ENCODE measurements at places on chromosomes 2 and 18.

DNA sequence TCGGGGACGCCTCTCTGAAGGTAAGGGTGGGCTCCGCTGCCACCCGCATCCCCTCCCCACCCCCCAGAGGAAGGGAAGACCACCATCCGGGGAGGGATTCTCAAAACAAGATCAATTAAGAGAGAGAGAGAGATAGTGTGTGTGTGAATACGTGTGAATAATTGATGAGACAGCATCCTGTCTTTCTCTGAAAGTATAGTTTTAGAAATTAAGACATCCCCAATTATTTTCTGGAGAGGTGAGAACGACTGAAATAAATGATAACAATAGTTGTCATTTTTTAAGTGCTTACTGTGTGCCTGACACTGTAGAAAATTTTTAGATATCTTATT is 751 bp downstream of the IL18R1 start:
- no peak for DNase-seq

DNA sequence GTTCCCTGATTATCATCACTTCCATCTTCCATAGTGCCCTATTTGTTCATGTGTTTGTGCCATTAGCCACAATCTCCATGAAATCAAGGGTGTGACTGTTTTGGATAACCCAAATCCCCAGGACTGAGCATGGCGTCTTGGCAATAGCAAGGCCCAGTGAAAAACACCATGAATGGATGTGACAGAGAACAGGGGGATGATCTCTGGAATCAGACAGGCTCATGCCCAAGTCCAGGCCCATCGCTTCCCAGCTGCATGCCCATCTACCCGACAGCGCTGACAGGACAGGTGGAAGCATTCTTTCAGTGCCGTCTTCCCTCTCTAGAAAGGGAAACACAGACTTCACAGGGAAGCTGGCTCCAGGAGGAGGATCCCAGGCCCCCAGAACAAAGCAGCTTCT is 50.0 kb downstream of the HDLBP start:
- no peak for DNase-seq

DNA sequence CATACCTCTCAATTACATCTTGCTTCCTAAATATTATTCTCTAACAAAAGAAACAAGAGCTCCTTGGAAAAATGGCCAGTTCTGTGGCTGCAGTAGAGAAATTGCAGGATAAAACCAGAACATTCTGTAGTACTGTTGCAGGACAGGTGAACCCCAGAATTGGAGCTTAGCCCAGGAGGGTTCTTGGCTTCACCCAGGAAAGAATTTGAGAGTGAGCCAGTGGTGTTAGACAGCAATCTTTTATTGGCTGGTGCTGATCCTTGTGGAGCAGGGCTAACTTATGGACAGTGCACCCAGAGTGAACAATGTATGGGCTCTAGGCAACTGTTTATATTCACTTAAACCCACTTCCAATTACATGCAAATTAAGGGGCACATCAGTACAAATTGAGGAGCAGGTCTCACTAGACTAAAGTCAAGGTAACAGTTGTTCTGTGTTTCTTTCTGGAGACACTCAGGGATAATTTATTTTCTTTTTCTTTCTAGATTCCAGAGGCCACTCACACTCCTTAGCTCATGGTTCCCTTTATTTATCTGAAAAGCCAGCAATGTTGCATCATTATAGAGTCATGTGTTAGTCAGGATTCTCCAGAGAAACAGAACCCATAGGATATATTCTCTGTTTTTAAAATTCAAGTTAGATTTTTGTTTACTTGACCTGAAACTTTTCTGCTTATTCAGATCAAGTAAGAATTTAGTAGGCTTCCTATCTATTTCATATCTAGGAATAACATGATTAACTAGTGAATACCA is 348.1 kb downstream of the CCDC85A start:
- DNase-seq = no peak

GRCh38 chr2:158104903-158105302 is 3.2 kb downstream of the UPP2 start:
- DNase-seq = no peak

DNA sequence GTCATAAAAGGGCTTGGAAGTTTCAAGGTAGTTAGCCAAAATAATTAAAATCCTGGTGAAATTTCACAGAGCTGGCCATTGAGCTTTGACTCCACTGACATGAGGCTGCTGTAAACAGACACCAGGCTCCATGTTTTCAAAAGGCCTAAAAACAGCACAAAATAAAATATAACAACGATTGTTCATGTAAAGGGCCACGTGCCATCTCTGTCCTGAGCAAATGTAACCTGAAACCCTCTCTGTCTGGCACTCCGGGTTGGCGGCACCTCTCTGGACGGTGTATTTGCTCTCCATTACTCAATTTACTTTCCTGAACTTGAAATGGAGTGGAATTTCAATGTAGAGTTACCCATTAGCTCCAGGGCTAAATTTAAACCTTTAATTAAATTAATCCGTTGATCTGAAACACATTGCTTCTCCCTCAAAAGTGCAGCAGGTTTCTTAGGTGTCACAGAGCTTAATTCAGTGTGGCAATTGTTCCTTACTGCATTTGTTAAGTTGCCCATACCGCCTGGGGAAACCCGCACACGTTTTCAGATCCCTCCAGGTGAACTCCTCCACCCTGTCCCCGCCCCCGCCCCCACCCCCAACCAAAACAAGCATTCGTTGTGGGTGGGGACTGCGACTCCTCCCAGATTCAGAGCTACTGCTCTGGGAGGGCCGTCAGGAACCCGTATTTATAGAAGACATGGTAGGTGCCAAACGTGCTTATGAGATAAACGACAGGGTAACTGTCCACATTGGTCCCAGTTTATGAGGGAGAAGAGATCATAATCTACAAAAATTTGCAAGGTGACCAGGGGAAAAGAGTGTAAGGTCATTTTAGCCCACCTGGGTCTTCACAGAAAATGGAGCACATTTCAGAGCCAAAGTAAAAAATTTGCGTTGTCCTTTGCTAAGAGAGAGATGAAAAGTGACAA is 1.2 kb upstream of the CABLES1 start:
- DNase-seq = peak; percentile 89

DNA sequence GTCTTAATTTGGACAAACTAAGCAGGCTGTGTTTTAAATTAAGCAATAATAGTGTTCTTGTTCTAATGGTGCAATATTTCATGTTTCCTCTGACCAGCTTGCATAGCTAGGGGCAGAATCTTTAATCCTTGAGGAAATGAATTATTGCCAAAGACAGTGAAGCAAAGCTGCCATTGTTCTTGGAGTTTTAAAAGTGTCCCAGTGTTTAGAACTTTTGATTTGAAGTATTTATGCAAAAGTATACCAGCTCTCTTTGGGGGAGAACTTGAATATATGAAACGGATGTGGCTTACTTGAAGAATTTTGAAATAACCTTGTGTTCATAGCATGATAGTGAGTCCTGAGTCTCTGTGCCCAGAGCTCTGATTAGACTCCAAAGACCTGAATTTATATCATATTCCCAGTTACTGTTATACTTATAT is 33.4 kb downstream of the ITGA6 start:
- DNase-seq = no peak

DNA sequence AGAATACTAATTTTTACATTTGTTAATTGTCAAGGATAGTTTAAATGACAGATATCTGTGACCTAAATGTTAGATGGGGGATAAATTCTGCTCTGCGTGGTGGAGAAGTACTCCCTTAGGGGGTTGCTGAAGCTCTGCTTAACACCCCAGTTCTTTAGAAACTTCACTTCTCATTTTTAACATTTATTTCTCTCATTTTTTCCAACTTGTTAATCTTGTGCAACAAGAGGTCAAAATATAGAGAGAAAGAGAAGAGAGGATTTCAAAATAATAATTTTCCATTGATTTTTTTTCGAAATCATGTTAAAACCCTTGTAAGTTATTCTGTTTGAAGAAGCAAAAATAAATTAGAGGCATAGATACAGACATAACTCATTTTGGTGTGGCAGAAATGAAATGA is 61.3 kb upstream of the SLC8A1 start:
- no peak for DNase-seq

DNA sequence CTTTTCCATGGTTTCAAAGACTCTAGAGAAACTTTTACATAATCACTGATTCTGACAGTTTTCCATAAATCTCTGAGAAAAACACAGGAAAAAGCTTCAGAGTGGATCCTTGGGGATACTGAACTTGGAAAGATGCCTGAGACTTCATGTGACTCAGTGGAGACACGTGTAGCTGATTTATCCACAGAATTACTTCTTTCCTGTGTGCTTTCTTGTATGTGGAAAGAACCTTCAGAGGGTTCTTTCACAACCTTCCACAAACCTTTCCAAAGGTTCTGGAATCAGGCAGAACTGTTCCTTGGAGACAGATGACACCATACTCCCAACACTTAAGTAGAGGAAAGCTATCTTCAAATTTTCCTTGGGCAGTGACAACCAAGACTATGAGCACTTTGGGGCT is 207.2 kb downstream of the RND3 start:
- DNase-seq = no peak

DNA sequence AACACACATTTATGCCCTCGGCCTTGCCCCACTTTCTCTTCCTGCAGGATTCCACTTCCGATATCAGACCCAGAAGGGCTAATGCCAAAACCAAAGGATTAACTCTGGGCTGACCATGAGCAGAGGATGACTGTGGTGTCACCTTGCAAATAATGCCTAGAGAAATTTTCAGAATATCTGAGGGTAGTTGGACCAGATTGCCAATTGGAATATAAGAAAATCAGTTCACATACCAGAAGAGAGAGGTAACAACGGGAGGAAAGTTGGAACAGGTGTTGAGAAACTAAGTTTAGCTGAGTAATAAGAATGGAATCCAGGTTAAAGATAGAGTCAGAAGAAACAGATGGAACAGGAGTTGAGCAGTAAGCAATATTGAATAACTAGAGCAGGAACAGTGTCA is 232.7 kb upstream of the UBE2E3 start:
- DNase-seq = no peak

DNA sequence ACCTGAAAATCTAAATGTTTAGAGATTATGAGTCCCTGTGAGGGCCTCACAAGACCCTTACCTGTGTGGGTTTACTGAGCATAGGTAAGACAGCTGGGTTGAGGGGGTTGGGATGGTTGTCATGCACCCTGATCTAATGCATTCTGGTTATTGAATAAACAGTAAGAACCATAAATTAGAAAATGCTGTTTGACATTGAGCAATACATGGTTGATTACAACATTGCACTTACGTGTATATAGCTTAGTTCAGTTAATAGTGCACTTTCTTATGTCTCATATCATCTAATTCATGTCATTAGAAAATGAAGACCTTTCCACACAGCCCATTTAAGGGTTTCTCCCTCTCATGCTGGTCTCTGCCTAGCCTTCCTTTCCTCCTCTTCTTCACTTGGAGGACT is 253.5 kb upstream of the ATP5MC3 start:
- DNase-seq = no peak

- no peak for DNase-seq
Observed at GRCh38 chr18:12253663-12254135, 462 bp upstream of the CIDEA start.

DNA sequence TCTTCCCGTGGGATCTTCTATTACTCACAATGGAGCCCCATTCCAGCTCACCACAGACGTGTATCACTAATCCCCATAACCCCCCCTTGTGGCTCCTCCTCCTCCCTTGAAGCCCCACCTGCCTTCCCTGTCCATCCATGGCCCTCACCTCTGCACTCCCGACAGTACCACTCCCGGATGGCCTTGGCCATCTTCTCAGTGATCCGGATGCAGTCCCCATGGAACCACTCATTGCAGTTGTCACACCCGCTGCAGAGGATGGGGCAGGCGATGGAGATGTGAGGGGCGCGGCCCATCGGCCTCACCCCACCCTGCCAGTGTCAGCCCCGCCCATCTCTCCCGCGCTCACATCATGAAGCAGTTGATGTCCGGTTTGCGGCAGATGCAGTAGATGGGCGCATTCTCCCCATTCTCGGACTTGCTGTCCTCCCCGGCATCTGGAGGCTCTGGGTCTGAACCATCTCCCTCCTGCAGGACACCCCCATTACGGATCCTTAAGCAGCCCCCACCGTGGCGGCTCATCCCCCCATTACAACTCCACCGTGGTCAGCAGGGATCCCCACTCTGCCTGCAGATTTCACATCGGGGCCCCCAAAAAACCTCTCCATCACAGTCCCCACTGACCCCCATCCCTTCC is 983 bp downstream of the CXXC1 start:
- no peak for DNase-seq

GRCh38 chr18:3706279-3707097 is 256.5 kb downstream of the TGIF1 start:
- no peak for DNase-seq

DNA sequence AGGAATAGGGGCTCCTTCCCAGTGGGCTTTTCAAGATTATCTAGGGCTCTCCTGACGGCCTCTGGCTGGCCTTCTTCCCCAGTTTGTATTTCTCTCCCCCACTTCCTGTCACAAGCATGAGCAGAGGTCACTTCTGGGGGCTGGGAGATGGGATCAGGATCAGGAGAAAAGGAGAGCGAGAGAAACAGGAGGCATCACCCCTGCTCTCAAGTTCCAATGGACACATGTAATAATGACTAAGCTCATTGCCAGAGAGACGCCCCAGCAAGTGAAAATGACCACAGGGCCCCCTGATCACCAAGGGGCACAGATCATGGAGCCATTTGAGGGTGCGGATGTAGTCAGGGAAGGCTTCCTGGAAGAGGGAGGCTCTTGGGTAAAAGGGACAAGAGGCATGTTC is 92.1 kb downstream of the SMAD7 start:
- no peak for DNase-seq

DNA sequence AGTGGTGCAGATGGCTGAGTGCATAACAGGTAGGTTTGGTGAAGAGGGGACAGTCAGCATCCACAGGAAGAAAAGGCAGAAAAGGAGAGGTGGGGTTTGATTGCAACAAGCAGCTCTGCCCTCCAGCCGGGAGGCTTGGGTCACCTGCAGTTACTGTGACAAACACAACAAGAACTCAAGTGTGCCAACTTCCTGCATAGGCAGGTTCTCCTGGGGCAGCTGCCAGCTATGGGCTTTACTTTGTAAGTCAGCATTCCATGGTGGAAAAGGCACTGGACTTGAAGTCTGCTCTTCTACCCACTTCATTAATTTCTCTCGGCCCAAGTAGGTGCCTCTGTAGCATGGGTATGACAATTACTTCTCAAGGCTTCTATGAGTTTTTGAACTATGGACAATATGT is 98.9 kb downstream of the MYT1L start:
- peak; percentile 62 for DNase-seq

DNA sequence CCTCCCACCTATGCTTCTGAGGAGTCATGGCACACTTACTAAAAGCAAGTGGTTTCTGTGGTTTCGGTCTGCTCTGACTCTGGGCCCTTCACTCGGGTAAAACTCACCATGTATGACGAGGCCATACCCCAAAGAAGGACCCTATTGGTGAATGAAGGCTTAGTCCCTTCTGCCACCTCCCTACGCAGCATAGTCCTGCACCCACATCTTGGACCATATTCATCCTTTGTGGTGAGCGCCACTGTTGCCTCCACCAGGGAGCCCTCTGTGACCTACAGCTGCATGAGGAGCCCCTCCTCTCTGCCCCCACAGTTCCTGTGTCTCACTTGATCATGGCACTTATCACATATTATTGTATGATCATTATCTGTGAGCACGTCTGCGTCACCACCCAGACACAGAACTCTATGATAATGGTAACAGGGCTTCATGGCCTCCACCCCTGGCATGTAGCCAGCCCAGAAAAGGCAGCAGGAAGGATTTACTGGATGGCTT is 113.3 kb downstream of the TFCP2L1 start:
- DNase-seq = no peak

GRCh38 chr2:37857575-37858399 is 67.3 kb upstream of the RMDN2 start:
- DNase-seq = no peak

All from NCI-H2029 treated with DMSO at 0.1 percent for 48 hours (cell line).